ENCODE measurements at places on chromosomes 4 and X.
A peak's percentile ranks its signal among the peaks of the same experiment; 100 is the strongest.

DNA sequence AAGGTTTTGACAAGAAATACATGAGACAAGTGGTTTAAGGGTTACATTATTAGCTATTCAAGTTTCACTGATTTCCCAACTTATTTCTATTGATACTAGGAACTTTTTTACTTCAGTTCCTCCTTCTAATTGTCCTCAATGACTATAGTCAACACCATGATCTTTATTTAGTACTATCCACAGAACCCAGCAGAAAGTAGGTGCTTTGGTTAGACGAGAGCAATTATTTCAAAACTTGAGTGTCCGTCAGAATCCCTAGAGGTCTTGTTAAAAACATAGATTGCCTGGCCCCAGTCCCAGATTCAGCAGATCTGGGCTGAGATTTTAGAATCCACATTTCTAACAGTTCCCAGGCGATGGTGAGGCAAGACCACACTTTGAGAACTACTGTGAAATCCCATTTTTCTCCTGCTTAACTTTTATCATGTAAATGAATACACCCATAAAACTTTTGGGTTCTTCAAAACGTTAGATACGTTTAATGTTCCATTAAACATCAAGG, 17.9 kb downstream of the EXOC1 start:
- no peak for DNase-seq

DNA sequence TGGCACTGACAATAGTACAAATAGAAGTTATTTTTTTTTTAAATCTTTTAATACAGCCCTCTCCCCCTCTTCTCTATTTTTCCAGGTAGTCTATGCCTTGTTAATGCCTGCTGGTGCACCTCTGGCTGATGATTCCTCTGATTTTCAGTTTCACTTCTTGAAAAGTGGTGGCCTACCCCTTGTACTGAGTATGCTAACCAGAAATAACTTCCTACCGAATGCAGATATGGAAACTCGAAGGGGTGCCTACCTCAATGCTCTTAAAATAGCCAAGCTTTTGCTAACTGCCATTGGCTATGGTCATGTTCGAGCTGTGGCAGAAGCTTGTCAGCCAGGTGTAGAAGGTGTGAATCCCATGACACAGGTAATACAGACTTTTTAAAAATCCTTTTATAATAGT, 99.1 kb downstream of the USP9X start:
- DNase-seq: no peak

- DNase-seq: no peak
Observed at GRCh38 chr4:101155945-101156344, 191.4 kb downstream of the PPP3CA start.

GRCh38 chr4:147194114-147194513, 248.4 kb upstream of the TTC29 start:
- DNase-seq: no peak

- DNase-seq: no peak
Observed at GRCh38 chr4:163688856-163689255, 194.4 kb downstream of the TMA16 start.

DNA sequence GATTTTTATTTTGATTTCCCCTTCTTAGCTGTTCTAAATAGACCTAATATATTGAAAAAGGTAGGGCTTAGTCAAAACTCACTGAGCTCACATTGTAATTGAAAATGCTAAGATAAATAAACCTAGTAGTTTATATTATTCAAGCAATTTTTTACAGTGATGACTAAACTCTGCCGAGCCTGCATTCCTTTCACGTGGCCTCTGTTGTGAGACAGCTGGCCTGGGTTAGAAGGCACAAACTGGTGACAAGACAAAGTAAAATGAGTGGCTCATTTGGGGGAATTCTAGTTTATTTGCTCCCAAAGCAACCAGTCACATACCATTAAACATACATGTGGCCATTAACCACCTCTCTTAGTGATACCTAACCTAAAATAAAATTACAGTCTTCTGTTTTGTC, 169.4 kb upstream of the TEX13C start:
- DNase-seq: no peak

- no peak for DNase-seq
Observed at GRCh38 chr4:59643682-59644081, 1556.4 kb upstream of the ADGRL3 start.

GRCh38 chrX:110395877-110396276, 37.2 kb downstream of the RTL9 start:
- no peak for DNase-seq

- no peak for DNase-seq
Observed at GRCh38 chrX:47247206-47247998, 14.6 kb downstream of the USP11 start.

DNA sequence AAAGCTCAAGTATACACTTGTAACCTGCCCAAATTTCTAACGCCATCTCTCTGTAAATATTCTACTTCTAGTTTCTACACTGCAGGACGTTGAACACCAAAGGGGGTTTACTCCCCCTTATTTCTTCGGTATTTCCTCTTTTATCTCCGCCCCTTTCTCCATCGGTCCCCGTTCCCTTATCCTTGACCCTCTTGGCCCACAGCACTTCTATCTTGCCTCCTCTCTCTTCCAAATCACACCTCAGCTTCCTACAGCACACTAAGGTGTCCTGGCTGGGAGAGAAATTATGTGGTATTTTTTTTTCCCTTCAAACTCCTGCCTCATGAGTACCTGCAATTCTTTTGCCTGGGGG, 715 bp downstream of the ZMAT1 start:
- DNase-seq: no peak

DNA sequence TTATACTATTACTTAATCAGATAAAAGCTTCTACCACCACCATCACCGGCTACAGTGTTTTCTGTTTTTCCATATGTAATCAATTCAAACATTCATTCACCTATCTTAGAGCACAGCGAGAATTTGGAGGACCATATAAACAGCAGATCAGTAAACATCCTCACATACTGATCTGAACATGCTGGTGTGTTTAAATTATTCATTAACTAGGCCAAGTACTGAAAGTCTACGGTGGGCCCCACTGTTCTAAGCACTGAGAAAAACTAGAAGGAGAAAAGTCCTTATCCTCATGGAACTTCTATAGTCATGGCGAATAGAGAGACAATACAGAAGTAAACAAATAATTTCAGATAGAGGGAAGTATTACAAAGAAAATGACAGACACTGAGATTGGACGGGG, 176.6 kb downstream of the NR3C2 start:
- DNase-seq: no peak

DNA sequence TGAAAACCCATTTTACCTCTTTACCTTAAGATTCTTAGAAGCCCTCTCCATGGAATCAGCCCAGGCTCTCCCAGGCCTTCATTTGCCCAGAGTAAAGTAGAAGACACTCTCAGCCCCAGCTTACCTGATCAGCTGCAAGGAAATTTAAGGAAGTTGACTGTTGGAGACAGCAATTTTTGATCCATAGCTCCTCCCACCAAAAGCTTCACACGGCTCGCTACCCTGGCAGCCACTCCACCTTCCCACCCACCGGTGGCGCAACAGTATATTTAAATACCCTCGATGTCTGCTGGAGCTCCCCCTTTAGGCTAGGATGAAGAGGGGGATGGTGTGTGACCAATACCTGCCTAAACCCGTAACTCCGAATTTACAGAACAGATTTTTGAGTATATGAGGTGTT, 75.4 kb downstream of the MBNL3 start:
- DNase-seq: no peak

- DNase-seq: no peak
Observed at GRCh38 chr4:13626492-13627177, 890 bp downstream of the BOD1L1 start.

- peak; percentile 72 for DNase-seq
Observed at GRCh38 chr4:7890635-7891393, 48.8 kb downstream of the AFAP1 start.

GRCh38 chr4:78610546-78611214, 59.1 kb downstream of the ANXA3 start:
- DNase-seq: no peak

DNA sequence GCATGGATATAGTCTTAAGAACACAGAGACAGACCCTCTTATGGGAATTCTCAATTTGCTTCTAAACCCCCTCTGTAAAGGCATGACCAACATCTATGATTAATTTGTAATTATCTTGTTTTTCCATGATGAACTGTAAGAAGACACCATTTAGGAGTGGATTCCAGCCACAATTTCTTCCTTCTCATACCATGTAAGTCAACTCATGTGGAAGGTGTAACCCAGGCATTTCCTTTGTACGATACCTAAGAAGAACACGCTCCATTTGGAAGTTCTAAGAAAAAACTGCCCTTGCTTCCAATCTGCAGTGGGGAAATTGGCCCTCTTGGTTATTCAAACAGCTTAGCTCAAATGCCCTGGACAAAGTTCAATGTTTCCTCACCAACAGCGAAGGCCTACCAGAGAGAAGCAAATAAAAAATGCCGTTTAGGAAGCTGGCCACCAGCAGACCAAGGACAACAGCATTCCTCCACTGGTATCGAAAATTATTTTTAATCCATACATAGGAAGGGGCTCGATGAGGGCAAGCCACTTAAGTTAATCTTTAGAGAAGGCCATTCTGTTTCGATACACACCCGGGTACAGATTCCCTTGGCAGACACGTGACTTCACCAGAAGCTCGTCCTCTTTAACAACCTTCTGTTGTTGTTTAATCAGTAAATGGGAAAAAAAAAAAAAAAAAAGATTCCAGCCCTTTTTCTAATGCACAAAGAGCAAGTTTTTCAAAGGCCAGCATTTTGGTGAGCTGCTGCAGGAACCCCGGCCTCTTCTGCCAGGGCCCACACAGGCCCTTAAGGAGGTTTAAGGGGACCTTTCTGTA, 2.6 kb downstream of the DHRSX start:
- DNase-seq: no peak

GRCh38 chrX:44432641-44433040, 89.2 kb upstream of the EFHC2 start:
- no peak for DNase-seq

DNA sequence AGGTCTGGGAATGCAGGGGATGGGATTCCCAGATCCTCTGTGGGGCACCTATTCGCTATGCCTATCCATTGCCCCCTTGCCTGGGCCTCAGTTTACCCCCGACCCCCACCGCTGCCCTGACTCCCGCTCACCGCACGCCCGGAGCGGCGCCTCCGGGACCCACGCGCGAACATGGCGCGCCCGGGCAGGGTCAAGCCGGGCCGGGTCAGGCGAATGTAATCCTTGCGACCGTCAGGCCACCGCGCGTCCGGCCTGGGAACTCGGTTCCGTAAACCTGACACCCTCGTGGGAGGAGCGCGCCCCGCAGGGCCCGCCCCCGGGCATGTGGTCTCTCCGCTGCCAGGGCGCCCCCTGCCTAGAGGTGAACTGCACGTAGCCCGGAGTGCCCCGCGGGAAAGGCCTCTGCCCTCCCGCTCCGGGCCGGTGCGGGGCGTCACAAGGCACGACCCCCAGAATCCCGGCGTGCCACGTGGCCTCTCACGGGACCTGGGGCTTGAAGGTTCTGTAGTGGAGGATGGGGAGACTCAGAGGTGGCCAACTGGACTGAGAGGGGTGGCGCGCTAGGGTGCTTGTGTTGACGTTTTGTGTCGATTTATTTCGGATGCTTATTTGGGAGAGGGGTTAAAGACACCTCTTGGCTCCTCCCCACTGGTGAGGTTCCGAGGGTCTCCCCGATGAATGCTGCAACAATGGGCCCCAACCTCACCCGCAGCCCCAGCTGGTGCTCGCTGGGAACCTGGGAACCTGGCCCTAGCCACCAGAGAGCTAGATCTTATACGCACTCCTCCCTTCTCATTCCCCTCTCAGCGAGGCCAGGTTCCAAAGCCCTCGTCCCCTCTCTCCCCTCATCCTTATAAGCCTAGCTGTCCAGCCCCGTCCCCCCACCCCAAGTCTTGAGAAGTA, at the start of gene PRICKLE3:
Gene PRICKLE3, minus strand, starts transcription at position 249 of the 903 bp plus-strand sequence. Its CDS starts 76 bp downstream, at position 173.
- peak; percentile 49 for DNase-seq

DNA sequence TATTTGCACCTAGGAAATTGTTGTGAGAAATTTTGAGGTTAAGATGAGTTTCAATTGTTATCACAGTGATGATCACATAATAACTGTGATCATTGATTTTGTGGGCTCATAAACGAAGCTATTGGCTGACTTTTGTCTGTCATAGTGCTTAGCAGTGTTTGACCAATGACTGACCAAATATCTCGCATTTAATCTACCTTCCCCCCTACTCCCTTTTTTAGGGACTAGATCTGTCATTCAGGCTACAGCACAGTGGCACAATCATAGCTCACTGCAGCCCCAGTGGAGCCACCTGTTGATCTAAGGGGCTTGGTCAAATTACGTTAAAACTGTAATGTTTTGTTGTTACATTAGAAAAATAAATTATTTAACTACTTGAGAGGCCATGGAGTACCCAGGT, 1.5 kb downstream of the FUNDC2 start:
- DNase-seq: no peak

- no peak for DNase-seq
Observed at GRCh38 chr4:54729256-54729655, 71.5 kb downstream of the KIT start.

GRCh38 chr4:31125496-31125895, 405.3 kb downstream of the PCDH7 start:
- DNase-seq: no peak

DNA sequence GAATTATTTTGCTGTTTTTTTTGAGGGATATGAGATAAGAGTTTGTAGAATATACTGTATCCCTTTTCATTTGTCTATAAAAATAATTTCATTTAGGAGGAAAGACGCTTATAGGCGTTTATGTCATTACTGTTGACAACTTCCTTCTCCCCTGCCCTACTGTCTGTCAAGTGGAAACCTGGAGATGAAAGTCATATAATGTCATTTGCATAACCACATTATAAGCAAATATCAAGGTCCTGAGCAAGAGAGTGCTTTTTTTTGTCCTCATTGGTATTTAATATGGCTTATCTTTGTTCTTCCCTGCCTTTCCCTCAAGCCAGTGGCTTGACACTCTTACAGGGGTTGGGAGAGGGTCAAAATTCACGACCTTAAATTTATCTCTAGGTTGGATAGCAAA, 55.8 kb downstream of the LRP2BP start:
- no peak for DNase-seq

DNA sequence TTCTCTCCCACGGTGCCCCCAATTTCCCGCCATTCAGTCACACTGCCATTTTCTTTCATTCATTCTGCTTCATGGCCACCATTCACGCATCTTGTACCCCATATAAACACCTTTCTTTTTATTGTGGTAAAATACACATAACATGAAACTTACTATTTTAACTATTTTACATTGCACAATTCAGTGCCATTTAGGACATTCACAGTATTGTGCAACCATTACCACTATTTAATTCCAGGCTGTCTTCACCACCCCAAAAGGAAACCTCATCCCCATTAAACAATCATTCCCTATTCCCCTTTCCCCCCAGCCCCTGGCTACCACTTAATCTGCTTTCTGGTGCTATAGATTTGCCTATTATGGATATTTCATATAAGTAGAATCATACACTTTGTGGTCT, 15.9 kb downstream of the SPACA5 start:
- no peak for DNase-seq

- DNase-seq: no peak
Observed at GRCh38 chrX:10199212-10199611, 42.4 kb downstream of the CLCN4 start.

Measured in NCI-H1694 treated with DMSO at 0.1 percent for 48 hours (cell line).